ENCODE measurements at places on chromosomes 1 and 21.

- no peak for DNase-seq
These were observed 1.3 kb upstream of the MTARC1 start for GRCh38 chr1:220785166-220786056.

DNA sequence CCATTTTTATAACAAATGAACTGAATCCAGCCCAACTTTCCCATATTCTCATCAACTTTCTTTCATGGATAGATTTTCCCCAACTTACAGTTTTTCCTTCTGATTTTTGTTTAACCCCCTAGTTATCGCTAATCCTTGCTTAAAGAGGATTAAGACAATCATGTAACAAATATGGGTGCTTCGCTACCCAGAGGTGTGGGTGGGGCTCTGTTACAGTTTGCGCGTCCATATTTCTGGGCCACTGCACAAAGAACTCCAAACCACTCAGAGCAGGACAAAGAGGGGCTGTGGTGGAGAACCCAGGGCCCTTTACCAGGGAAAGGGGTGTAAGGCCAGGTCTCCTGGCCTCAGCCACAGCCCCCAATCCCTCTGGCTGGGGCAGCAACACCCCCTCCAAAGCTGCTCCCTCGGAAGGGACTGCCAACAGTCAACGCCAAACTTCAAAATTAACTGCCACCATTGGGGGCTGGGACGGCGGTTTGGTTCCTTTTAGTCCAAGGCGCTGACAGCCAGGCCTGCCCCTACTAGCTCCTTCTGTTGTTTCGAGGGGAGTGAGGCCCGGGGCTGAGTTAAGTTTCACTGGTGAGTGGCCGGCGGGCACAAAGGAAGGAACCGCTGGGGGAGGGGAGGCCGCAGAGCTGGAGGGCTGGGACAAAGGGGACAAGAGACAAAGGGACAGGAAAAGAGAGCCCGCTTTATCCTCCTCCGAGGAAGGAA lies 27.9 kb downstream of the SSBP3 start:
- no peak for DNase-seq

GRCh38 chr1:192983349-192983980 lies 75.7 kb downstream of the UCHL5 start:
- no peak for DNase-seq

GRCh38 chr21:44295163-44295573 lies 4.7 kb upstream of the PFKL start:
- no peak for DNase-seq

DNA sequence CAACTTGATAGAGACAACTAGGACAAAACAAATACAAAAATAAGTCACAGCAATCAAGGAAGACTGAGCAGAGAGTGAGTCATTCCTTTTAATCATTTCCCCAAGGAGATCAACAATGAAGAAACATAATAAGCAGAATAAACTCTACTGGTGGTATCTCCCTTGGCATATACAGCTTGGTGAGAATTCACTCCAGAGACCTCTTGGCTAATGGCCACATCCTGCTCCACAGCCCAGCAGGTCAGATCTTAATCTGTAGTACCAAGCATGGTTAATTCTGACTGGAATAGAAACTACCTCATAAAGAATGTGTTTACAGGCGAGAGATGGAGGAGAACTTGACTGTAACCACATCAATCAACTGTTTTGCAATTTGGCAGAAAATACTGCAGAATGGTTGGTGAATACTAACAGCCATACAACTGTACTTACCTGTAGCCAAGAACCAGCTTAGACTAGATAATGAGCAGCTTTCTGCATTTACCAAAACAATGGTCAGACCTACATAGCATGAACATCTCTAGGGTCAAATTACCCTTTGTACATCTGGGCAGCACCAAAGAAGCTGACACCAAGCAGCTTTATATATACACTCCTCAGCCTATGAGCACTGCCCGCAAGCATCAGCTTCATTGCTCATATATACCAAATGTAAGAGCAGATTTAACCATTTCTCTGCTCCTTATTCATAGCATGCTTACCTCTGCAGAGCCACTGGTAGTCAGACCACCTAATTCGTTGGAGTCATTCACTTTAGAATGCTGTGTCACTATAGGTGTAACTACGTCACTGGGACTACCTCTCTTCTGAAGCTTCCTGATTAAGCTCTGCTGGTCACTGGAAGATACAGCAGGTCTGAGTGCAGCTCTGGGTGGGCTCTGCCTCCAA lies 51.0 kb downstream of the KIAA0319L start:
- peak; percentile 89 for DNase-seq

- DNase-seq: no peak
These were observed 252.1 kb downstream of the TM2D1 start for GRCh38 chr1:61472876-61473275.

- peak; percentile 18 for DNase-seq
These were observed 64.9 kb downstream of the PTGS2 start for GRCh38 chr1:186615332-186615731.

DNA sequence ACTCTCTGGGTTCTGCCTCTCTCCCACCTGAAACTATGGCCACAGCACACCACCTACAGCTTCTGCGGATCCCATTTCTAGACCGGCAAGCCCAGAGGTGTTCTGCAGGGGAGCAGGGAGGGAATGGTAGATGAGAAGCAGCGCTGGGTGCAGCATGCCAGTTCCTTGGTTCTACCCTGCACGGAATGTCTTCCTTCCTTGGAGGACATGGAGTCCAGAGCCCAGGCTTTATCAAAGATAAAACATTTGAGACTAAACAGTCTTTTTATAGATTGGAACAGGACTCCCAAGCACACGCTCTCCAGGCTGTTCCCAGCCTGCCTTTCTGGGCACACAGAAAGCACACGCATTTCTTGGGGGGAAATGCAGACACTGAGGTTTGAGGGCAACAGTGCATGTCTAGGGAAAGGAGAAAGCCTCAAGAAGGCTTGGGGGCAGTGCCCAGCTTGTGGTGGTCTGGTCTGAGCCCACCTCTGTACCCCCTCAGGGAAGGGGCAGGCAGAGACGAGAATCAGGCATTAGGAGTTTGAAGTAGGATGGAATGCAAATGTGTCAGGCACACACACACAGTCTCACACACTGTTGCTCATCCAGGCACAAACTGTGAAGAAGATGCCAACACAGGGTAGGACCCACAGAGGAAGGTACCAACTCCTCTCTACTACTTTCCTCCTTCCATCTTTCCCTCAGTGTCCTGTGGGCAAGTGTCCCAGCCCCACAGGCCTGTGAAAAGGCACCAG lies 29.7 kb downstream of the LGR6 start:
- no peak for DNase-seq

DNA sequence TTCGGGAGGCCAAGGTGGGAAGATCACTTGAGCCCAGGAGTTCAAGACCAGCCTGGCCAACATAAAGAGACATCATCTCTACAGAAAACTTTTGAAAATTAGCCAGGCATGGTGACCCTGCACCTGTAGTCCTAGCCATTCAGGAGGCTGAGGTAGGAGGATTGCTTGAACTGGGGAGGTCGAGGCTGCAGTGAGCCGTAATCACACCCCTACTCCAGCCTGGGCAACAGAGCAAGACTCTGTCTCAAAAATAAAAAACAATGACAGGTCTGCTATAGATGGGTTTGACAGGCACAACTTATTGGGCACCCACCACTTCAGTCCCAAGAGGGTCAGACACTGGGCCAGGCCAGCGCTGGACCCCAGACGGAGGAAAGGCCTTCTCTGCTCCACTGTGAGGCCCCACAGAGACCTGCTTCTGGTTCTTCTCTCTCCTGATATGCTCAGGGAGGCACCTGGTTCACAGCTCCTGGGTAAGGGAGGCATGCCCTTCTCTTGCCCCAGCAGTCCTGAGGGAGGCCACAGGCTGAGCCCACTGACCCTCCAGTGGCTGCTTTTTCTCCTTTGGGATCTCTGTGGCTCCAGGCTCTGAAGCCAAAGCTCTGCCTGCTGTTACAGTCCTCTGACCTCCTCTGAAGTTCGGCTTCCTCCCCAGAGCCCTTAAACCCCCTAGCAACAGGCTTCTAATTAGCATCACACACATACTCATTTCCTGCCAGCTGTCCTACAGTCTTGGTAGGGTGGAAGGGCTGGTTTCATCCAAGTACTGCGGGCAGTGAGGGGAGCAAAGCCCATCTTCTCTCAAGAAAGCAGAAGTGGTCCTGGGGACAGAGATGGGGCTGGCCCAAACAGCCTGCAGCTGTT lies 14.4 kb downstream of the S100A16 start:
- peak; percentile 78 for DNase-seq

GRCh38 chr1:92458146-92458545 lies 28.6 kb downstream of the GFI1 start:
- no peak for DNase-seq

DNA sequence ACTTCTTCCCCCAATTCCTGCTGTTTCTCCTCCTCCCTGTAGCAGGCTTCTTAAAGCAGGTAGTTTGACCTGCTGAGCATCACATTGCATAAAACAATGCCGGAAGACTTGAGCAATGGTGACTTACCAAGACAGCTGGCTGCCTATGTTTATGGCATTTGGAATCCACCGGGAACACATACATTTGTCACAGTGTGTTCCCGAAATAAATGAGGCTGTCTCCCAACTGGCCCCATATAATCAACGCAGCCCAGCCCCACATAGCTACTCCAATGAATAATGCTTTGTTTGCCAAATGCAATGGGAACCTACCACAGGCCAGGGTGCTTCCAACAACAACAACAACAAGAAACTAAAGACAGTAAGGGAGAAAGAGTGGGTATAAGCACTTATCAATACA lies 186.1 kb upstream of the MAP1LC3C start:
- DNase-seq: no peak

- no peak for DNase-seq
These were observed 58.1 kb downstream of the SERBP1 start for GRCh38 chr1:67372136-67372535.

GRCh38 chr21:31586118-31586517 lies 73.4 kb upstream of the SOD1 start:
- no peak for DNase-seq

- no peak for DNase-seq
These were observed 42.8 kb upstream of the RD3 start for GRCh38 chr1:211534545-211535291.

GRCh38 chr1:236072001-236072400 lies 7.1 kb upstream of the NID1 start:
- no peak for DNase-seq

DNA sequence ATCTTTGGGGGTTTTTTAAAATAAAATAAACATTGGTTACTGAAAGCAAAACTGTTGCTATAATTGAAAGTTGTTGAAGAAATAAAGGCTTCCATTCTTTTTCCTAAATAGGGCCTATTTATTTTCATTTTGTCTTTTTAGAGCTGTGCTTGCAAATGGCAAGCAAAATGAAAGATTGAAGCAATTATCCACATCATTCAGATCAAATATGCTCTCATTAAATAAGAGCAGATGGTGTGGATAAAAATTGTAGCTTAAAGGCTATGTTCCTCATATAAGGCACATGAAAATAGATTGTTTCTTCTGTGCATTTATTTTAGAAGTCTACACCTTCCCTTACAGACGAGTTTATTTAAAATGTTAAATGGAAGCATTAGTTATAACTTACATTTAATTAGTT lies 1317.7 kb downstream of the MRPL39 start:
- no peak for DNase-seq

DNA sequence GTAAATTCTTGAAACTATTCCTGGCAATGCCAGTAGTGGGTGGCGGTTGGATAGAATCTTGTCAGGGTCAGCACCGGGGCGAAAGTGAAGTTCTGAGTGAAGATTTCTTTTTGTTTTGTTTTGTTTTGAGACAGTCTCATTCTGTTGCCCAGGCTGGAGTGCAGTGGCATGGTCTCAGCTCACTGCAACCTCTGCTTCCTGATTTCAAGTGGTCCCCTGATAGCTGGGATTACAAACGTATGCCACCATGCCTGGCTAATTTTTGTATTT lies 33.3 kb downstream of the PCNT start:
- no peak for DNase-seq

DNA sequence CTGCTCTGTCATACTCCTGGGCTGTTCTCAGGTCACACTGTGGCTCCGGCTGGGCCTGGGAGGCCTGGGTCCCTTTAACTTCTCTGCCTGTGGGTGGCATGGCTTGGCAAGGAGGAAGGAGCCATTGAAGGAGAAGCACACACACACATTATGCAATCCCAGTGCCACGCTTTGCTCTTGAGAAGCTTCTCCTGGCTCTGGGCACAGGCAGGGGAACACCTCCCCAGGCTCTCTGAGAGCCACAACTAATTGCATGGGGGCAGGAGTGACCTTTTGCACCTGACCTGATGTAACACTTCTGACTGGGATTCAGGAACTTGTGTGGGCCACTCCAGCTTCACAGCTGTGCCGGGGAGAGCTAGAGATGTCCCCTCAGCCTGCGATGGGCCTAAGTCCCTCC lies 23.1 kb downstream of the LGR6 start:
- DNase-seq: no peak

- DNase-seq: no peak
These were observed 146.4 kb downstream of the GREM2 start for GRCh38 chr1:240465531-240465940.

- no peak for DNase-seq
These were observed 24.1 kb downstream of the COL16A1 start for GRCh38 chr1:31679676-31680230.

- no peak for DNase-seq
These were observed 195.7 kb downstream of the GPATCH2 start for GRCh38 chr1:217435204-217435603.

- DNase-seq: no peak
These were observed 2.5 kb downstream of the SLC25A34 start for GRCh38 chr1:15738416-15739113.

DNA sequence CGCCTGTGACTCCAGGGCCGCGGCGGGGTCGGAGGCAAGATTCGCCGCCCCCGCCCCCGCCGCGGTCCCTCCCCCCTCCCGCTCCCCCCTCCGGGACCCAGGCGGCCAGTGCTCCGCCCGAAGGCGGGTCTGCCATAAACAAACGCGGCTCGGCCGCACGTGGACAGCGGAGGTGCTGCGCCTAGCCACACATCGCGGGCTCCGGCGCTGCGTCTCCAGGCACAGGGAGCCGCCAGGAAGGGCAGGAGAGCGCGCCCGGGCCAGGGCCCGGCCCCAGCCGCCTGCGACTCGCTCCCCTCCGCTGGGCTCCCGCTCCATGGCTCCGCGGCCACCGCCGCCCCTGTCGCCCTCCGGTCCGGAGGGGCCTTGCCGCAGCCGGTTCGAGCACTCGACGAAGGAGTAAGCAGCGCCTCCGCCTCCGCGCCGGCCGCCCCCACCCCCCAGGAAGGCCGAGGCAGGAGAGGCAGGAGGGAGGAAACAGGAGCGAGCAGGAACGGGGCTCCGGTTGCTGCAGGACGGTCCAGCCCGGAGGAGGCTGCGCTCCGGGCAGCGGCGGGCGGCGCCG lies at the start of gene SIM2:
Gene SIM2 (plus strand): TSS at position 135 of the 565 bp plus-strand sequence. CDS start 632 bp downstream, outside the sequence.
- DNase-seq: no peak

DNA sequence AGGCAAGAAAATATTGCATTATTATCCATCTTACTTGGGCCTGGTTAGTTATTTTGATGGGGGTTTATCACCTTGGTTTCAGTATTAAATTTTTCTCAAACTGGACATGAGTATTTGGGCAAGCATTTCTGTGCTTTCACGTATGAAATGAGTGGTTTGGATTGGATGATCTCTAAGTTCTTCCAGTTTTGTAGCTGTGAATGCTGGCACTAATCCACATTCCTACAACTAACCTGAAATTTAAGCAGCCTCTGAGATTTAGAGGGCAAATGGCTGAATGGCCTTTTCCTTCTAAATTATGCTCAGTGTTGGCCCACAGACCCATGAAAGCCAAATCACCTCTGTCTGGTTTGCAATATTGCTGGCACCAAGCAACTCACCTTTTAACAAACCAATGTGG lies 475.0 kb upstream of the B3GALT2 start:
- DNase-seq: no peak

Data from Jurkat, Clone E6-1 (cell line).